ENCODE measurements at places on chromosomes 2 and 18.

DNA sequence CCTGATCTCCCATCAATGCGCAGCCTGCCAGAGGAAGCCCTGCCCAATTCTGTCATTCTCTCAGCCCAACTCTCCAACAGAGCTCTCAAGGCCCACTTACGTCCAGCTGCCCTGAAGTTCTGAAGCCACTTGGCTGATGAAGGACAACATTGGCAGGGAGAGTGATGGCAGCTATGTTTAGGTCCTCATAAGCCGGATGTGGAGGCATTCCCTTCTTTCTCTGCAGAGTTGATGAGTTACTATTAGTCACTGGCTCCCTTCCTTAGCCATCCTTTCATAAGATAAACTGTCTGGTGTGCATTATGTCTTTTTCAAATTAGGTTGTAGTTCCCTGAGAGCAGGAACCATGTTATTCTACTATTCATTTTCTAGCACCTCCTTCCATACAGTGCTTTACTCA is 22.5 kb upstream of the TACR1 start:
- DNase-seq: no peak

DNA sequence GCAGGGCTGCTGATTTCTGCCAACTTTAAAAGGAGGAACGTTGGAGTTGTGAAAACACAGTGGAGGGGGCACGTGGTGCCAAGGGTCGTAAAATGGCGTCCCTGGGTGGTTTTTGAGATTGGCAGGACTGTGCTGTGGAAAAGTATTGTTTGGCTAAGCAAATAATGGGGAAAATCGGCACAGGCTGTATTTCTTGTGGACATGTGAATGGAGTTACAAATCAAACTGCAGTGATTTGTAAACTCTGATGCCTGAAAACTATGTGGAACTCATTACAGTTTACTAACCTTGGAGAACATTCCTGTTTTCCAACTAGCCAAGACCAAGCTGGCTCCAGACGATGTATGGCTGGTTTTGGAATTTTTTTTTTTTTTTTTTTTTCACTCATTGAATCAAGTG is 68.7 kb downstream of the KCTD1 start:
- DNase-seq: no peak

- DNase-seq: no peak
These were observed 18.1 kb downstream of the KLHL14 start for GRCh38 chr18:32754508-32755263.

DNA sequence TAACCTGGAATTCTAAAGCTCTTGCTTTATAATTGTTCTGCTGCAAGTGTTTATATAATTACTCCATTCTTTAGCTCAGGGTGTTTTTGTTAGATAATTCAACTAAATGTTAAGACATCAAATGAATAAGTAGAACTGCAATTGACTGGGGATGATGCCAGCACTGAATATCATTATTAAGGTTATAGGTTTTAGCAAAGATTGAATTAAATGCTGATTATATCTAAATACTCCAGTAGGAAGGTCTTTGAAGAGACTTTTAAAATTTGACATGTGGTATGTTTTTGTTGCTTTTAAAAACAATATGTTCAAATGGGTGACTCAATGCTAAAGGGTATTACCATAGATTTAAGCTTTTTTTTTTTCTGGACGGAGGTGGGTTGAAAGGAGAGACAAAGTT is 170.1 kb upstream of the THUMPD2 start:
- no peak for DNase-seq

DNA sequence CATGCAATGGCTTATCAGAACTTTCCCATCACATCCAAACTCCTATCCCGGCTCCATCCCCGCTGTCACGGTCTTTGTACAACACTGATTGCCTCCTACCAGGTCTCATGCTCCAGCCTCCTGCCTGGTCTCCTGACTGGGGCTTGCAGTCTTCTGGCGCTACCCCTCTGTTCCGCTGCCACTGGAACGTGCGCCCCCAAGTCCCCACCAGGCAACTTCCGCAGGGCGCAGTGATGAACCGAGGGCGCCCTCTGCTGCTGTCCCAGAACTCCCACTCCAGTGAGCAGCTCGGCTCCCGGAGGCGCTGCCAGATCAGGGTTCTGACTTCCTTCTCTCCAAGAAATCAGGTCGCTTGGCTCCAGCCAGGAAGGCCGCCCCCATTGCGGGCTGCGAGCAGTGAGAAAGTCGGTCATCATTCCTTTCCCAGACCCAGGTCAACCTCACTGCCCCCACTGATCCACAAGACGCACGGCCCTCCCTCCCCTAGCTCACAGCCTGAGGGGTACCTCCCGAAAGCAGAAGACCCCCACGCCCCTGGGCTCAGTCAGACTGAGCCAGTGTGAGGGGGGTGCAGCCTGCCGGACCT is 43.9 kb upstream of the RAB11FIP5 start:
- DNase-seq: no peak

All from NCI-H1417 treated with DMSO at 0.1 percent for 48 hours (cell line).